Foreskin melanocyte (primary cell): ENCODE measurements at places on chromosomes 11 and 22.

- no peak for DNase-seq
Observed at GRCh38 chr11:116581349-116581748, 191.4 kb downstream of the BUD13 start.

DNA sequence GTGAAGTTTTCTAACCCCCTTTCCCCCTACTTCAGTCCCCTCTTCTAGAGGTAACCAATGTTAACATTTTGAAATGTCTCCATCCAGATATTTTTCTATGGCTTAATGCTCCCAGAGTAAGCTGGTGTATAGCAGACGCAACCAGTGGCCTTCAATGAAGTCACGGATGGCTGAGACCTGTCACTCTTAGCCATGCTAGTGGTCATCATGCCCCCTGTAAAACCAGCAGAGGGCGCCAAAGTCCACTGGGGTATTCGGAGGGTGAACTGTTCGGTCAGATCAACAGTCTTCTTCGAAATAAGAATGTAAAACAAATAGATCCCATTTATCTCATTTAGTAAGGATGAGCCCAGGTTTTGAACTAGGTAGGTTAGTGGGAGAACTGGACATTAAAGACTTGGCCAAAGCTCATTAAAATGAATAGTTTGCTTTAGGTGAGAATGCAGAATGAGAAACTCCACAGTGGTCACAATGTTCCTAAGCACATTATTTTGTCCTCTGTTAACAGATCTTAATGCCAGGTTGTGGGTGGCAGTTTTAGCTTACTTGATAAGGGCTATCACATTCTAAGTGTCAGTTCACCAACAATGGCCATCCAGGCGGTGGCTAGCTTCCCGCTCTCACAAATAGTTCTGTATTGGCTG lies 8.6 kb upstream of the MMP8 start:
- peak; percentile 58 for DNase-seq

- no peak for DNase-seq
Observed at GRCh38 chr11:61147791-61148620, 13.2 kb downstream of the VPS37C start.

DNA sequence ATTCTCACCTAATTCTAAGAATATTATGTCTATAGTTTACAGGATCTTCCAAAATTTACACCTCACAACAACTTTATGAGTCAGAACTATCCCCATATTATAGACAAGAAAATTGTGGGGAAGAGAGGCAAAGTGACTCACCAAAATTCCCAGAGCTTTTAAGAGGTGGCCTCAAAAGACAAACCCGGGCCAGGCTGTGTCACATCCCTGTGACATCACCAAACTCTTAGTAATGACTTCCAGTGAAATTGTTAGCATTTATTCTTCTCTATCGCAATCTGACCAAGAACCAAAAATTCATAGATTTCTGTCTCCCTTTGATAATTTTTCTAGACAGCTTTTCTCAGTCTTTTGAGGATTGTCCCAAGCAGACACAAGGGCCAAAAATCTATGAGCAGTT lies 134.3 kb downstream of the SNX19 start:
- no peak for DNase-seq

- peak; percentile 86 for DNase-seq
Observed at GRCh38 chr11:128497061-128497775, 90.1 kb downstream of the ETS1 start.

DNA sequence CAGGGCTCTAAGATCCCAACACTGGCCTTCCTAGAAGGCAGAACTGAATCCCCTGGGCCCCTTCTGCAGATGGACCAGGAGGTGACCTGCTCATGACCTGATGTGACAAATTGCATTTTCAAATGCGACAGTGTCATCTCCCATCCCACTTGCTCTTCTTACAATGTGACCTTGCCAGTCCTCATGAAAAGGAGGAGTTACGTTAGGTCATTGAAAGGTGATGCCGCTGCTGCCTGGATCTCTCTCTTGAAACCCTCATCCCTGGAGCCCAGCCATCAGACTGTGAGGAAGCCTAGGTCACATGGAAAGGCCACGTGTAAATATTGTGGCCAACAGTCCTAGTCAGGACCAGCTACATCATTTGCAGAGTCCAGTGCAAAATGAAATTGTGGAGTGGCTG lies 5.7 kb upstream of the C1QTNF4 start:
- DNase-seq: no peak

- no peak for DNase-seq
Observed at GRCh38 chr11:125381499-125382044, 114.5 kb downstream of the FEZ1 start.

DNA sequence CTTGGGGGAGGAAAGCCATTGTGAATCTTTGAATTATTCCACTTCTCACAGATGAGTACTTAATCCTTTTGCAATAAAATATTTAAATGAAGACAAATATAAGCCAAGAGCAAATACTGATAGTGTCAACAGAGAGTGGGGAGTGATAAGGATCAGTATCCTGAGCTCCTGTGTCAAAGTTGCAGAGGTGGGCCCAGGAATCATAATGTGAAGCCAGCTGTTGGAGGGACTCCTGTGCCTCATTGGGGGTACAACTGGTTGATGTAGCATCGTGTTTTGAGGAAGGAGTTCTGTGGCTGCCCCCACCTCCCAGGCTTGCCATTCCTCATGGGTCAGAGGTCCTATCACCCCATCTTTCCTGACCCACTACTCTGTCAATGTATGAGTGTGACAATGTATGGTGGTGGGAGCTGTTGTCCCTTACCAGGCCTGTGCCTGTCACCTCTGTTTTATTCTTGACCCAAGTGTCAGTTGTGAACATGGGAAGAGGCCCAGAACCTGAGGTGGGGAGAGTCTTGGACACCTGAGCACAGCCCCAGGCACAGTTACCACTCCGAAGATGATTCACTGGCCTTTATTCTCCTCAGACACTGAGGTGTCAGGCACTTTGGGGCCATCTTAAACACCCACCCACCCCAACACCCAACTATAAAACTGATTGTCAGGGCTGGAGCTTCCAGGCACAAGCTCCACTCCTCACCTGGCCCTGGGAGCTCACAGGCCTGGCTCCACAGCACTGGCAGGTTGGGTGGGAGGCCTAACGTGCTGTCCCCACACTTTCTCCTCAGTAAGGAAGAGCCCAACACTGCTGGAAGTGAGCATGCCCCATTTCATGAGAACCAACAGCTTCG lies 38.4 kb downstream of the KCNQ1OT1 start:
- no peak for DNase-seq

DNA sequence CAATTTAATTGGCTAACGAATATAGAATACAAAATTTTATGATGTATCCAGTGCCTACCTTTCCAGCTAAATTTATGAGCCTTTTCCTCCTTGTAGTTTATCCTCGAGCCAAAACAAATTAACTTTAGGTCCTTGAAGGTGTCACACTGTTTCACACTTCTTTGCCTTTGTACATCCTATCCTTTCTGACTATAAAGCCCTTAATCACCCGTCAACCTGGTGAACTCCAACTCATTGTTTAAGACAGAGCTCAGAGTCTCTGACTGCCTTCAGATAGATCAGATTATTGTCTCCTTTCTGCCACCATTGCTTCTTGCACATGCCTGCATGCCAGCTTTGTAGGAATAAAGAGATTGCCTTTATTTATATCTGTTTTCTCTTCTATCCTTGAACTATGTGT lies 58.8 kb downstream of the CNTN5 start:
- DNase-seq: no peak

DNA sequence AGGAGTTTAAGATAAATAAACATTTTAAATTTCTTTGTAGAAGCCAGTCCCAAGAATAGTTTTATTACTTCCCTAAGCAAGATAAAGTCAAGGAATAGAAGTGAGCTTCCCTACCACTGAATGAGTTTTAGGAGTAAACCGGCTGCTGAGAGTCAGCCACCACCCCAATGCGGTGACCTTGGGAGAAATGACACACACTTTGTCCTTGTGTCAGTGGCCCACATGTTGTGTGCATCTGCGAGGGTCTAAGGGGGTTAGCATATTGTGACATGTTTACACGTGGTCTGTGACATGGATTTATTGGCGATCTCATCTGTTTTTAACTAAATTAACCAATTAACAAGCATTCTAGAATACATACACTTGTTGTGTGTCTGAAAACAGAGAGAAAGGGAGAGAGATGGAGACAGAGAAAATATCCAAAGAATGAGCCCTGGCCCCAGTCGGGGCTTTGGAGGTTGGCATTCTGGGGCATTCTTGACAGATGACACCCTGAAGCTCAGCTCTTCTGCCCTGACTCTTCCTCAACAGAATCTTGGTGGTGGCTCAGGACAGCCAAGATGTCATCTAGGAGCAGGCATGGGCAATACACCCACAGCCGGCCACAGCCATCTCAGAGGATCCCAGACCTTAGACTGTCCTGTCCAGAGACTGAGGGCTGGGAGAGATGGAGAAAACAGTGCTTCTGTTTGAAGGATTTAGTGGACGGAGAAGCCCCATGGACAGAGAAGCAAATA lies 29.7 kb upstream of the TMPRSS4 start:
- DNase-seq: no peak

DNA sequence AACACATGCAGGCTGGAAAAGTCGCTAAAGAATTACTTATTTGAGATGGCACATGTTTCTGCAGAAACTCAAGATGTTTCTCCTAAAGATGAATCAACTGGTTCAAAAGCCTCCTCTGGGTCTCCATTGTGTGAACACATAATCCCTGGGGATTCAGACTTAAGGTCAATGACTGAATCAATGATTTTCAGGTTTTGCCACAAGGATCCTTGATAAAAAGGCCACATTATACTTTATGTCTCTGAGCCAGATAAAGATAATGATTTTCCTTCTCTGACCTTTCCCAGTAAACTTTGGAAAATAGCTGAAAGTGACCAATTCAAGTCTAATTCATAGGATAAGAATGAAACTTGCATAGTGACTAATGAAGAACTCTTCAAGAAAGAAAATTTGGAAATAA lies 2.3 kb upstream of the XKR3 start:
- DNase-seq: peak; percentile 19

- DNase-seq: no peak
Observed at GRCh38 chr11:77517753-77518152, 43.9 kb upstream of the PAK1 start.

GRCh38 chr22:22770280-22770871 lies 117.2 kb upstream of the IGLL5 start:
- peak; percentile 7 for DNase-seq

- no peak for DNase-seq
Observed at GRCh38 chr11:64762674-64763525, 3.1 kb upstream of the PYGM start.

DNA sequence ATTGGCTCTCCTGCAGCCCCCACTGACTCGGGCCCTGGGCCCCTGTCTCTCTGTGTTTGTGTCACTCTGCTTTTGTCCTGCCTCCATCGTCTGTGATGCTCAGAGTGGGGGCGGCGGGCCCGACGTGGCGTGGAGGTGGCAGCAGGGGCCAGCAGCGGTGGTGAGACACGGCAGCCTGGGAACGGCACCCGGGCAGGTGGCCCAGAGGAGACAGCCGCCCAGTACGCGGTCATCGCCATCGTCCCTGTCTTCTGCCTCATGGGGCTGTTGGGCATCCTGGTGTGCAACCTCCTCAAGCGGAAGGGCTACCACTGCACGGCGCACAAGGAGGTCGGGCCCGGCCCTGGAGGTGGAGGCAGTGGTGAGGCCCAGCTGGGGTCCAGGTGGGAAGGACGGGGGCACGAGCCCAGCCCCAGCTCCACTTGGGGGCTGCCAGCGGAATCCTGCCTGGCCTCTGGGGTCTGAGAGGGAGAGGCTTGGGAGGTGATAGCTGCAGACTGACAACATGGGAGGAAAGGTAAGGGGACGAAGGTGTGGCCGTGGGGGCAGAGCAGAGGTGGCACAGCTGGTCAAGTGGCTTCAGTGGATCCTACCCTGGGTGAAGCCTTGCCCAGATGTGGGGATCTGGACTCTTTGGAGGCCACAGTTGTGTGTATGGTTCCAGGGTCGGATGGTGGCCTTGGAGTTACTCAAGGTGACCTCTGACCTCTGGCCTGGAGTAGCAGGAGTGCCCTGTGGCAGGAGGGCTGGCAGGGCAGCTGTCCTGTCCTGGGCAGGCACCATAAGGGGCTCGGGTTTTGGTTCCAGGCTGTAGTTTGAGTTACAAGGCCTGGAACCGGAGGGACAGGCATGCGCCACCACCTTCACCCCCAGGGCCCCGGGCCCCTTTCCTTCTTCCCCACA lies 16.2 kb downstream of the RELT start:
- no peak for DNase-seq

DNA sequence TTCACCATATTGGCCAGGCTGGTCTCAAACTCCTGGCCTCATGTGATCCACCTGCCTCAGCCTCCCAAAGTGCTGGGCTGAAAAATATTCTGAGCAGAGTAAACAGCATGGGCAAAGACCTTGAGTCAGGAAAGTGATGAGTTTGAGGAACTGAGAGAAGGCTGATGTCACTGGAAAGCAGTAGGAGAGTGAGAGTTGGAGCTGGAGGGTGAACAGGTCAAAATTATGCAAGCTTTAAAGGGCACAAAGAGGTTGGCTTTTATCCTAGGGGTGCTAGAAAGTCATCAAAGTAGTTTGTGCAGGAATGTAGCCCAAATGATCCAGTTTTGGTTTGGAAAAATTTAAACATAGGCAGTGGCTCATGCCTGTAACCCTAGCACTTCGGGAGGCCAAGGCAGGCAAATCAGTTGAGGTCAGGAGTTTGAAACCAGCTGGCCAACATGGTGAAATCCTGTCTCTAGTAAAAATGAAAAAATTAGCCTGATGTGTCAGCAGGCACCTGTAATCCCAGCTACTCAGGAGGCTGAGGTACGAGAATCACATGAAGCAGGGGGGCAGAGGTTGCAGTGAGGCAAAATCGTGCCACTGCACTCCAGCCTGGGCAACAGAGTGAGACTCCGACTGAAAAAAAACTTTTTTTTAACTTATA lies 44.7 kb upstream of the CXCR5 start:
- no peak for DNase-seq

GRCh38 chr22:22248878-22249277 lies 4.3 kb downstream of the VPREB1 start:
- no peak for DNase-seq

DNA sequence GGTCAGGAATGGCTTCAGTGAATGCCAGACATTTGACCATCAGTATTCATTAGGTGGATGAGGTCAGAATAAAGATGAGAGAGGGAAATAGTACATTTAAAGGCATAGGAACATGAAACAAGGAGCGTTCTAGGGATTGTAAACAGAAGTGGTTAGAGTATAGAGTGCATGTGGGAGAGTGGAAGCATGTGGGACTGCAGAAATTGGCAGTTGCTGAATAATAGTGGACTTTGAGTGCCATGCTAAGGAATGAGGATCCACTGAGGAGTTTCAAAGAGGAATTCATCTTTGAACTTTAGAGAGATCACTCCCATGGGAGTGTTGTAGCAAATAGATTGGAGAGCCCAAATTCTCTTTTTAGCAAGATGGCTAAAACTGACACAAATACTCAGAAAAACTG lies 7.9 kb downstream of the RNF169 start:
- no peak for DNase-seq

GRCh38 chr11:121082670-121083069 lies 18.4 kb upstream of the TECTA start:
- DNase-seq: no peak

GRCh38 chr11:3995949-3996554 lies 98.5 kb upstream of the RRM1 start:
- no peak for DNase-seq

DNA sequence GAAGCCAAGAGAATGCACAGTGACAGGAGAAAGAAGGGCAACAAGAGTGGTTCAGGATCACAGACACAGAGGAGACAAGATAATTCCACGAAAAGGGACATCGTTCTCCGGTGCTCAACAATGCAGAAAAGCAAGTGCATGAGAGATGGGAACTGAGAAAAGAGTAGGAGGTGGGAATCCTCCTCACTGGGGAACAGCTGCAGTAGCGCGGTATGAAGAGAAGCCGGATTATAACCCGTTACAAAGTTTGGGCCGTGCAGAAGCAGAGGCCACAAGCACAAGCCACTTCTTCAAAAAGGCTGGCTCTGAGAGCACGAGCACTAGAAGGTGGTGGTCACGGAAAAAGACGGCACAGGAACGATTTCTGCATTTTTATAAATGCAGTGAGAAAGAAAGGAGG lies 114.2 kb upstream of the BID start:
- DNase-seq: no peak
